ENCODE measurements at places on chromosomes 2 and 18.

- no peak for DNase-seq
Measured at GRCh38 chr18:22211657-22212056, 42.3 kb downstream of the GATA6 start.

DNA sequence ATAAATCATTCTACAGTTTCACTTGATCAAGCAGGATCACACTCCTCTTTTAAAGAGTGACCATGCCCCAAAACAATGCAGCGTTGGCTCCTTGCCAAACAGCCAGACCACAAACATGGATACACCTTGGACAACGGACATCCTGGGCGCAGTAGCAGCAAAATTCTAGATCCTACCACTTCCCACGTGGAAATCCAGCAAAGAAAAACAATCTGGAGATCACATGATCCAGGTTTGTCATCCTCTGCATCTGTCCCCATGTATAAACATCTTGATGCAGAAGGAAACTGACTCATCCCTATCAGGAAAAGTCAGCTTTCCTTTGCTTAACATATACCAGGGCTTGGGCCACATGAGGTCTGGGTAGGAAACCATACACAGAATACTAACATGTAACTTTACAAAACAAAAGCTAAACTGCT is 53.1 kb downstream of the ZNF521 start:
- DNase-seq, result no peak

DNA sequence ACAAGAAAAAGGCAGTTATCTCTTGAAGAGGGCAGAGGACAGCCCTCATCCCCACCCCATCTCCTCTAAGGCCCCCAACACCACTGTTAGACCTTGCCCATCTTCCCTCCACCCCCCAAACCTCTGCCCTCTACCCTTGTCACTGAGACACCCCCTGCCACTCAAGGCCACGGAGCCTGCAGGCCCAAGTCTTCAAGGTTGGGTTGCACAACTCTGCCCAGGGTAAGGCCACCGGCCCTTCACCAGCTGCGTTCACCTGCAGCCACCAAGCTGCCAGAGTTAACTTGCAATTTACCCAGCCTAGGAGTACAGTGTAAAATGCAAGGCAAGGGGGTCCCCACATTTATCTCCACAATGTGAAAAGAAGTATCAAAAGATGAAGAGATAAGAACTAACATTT is 128.7 kb upstream of the PKDCC start:
- DNase-seq, result no peak

GRCh38 chr2:71831193-71831577 is 316.5 kb downstream of the CYP26B1 start:
- DNase-seq, result no peak

GRCh38 chr2:84844141-84844540 is 36.7 kb downstream of the TRABD2A start:
- no peak for DNase-seq

DNA sequence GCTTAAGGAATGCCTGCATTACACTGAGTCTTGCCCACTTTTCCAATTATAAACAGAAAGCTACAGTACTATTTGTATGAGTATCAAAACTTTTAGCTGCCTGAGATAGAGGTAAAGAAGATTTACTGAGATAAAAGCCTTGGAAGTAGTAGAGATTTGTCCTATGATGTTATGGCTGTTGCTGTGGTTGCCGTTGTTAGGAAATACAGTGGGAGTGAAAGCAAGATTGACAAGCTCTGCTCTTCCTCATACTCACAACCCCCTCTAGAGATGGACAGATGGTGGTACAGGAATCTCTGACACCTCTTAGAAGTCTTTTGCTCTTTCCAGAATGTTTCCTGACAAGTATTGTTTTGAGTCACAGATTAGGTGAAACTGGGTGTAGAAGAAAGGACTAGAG is 242.5 kb downstream of the RPIA start:
- DNase-seq, result no peak

- no peak for DNase-seq
Measured at GRCh38 chr2:26407526-26407925, 5.8 kb downstream of the DRC1 start.

- DNase-seq, result no peak
Measured at GRCh38 chr2:42969231-42970150, 177.1 kb upstream of the HAAO start.

GRCh38 chr18:63085611-63086010 is 234.0 kb downstream of the BCL2 start:
- DNase-seq, result no peak

Measured in T follicular helper cell (primary cell).